ENCODE measurements at places on chromosomes 5 and 9.

GRCh38 chr5:109406719-109407118 is 3.1 kb downstream of the PJA2 start:
- no peak for DNase-seq

- DNase-seq: no peak
Measured at GRCh38 chr5:2556375-2556966, 195.0 kb downstream of the IRX2 start.

DNA sequence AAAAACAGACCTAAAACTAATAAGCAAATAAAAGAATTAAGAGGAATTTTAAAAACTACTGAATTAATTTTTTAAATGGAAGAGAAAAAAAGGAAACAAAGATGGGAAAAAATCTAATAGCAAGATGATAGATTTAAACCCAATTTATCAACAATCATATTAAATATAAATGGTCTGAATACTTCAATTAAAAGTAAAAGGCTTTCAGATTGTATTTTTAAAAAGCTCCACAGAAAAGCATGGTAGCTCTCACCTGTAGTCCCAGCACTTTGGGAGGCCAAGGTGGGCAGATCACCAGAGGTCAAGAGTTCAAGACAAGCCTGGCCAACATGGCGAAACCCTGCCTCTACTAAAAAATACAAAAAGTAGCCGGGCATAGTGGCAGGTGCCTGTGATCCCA is 11.3 kb upstream of the TSLP start:
- no peak for DNase-seq

- DNase-seq: no peak
Measured at GRCh38 chr5:122882831-122883230, 37.4 kb downstream of the SNX24 start.

All from omental fat pad (tissue), 4 donors.